Metanephros (tissue), 2 donors: ENCODE measurements at places on chromosomes 13 and 19. TPM values are rescaled to one million over a fixed set of nuclear protein-coding genes. Genes with fewer than 3 reads are reported as not detected.

The ACP7 gene
- total RNA-seq: 0.23 TPM

The CEACAM4 gene
- 2.2 TPM for total RNA-seq

The CYP2A7 gene
- total RNA-seq: not detected

The C13orf46 gene
- total RNA-seq: 0.18 TPM

The ATCAY gene
- 0.53 TPM for total RNA-seq

The CACNA1A gene
- 0.88 TPM for total RNA-seq
